ENCODE measurements at places on chromosomes 2 and 18.

GRCh38 chr18:49861659-49862058, 48.3 kb upstream of the ACAA2 start:
- DNase-seq = no peak

- DNase-seq = no peak
These were observed 25.6 kb downstream of the ANKMY1 start for GRCh38 chr2:240532031-240532775.

DNA sequence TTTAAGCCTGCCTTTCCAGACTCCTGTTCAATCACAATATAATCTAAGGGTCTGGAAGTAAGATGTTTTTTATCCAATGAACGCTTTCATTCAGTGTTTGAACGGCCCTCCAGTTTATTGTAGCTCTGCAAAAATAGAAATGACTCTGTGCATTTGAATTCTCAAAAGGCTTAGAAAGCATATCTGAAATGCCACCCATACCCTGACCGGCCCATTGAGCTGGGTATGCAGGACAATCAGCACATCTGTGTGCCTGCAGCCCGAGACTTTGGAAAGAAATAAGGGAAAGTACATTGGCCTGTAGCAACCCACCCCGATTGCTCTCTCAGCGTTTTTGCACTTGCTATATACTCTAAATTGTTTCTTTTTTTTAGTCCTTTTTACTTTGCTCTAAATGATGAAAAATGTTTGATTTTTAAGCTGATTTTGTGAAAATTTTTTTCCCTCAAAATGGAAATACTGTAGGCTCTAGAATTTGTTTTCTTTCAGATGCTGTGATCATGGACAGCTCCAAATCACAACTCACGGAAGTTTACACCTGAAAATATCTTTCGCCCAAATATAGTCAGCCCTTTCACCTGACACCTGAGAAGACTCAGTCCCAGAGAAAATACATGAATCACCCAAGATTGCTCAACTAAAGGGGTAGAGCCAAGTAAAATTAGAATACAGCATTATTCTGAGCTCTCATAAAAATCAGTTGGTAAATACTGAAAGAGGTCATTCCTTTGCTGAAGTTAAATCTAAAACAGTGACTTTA, 194.5 kb upstream of the SIX3 start:
- DNase-seq = no peak

DNA sequence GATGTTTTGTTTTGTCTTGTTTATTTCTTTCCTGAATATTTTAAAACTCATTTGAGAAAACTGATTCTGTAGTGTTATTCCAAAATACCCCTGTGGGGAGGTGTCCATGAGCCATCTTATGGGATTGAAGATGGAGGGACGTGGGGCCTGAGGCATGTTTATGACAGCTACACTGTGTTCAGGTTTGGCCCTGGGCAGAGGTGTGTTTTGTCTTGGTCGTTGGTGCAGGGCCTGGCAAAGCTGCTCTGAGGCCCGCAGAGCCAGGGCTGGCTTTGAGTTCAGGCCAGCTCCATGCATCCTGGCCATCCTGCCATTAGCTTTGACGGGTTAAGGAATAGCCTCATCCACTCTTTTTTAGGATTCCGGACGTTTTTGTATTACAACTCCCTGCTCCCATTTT, 68.9 kb downstream of the TMEM18 start:
- no peak for DNase-seq

DNA sequence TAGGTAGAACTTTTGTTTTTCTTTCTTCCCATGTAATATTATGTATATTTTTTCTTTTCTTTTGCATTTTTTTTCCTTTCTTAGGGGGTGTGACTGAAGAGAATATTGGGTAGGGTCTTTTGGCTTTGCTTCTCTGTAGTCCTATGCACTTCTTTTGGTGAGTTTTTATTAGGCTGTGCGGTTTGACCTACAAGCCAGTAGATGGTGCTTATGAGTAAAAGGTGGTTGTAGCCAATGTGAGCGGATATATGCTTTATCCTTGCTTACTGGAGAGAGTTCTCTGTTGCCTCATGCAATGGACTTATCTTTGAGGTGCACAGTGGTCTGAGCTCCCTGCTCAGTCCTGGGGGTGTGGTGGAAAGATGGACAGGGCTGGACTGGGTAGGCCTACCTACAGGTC, 52.7 kb downstream of the DSEL start:
- DNase-seq = no peak

All from T47D (cell line).